ENCODE measurements at places on chromosomes 5 and 9. TPM values are rescaled to one million over a fixed set of nuclear protein-coding genes. Genes with fewer than 3 reads are reported as not detected.

DNA sequence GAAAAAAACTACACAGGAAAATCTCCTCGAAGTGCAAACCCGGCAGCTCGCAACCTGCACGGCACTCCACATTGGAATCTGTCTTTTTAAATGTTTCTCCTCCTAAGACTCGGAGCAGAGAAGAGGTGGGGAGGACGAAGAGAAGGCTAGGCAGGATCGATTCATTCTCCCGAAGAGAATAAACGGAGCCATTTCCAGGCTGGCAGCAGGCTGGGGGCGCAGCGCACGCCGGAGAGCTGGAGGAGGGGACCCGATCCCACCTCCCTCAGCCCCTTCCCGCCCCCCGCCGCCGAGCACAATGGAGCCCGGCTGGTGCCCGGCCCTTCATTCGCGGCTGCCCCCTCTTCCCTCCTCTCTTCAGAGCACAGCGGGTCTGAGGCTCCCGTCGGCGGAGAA is 628 bp downstream of the HOMER1 start:
- H3K4me1 ChIP-seq: peaks cover 30% of the 10 kb centered on the region
- H3K4me3 ChIP-seq: peak overlapping the region; percentile 81
- no peaks in the 10 kb centered on the region for H3K36me3 ChIP-seq
- H3K27me3 ChIP-seq: peaks cover 29% of the 10 kb centered on the region
- peak overlapping the region; percentile 96 for H3K27ac ChIP-seq
- no peak for DNase-seq

- DNase-seq: no peak
- H3K27ac ChIP-seq: no peak overlapping the region
- H3K36me3 ChIP-seq: peaks cover 8% of the 10 kb centered on the region
- H3K4me1 ChIP-seq: no peaks in the 10 kb centered on the region
- H3K27me3 ChIP-seq: no peaks in the 10 kb centered on the region
These were observed 31.9 kb downstream of the CCDC125 start for GRCh38 chr5:69300537-69301203.

DNA sequence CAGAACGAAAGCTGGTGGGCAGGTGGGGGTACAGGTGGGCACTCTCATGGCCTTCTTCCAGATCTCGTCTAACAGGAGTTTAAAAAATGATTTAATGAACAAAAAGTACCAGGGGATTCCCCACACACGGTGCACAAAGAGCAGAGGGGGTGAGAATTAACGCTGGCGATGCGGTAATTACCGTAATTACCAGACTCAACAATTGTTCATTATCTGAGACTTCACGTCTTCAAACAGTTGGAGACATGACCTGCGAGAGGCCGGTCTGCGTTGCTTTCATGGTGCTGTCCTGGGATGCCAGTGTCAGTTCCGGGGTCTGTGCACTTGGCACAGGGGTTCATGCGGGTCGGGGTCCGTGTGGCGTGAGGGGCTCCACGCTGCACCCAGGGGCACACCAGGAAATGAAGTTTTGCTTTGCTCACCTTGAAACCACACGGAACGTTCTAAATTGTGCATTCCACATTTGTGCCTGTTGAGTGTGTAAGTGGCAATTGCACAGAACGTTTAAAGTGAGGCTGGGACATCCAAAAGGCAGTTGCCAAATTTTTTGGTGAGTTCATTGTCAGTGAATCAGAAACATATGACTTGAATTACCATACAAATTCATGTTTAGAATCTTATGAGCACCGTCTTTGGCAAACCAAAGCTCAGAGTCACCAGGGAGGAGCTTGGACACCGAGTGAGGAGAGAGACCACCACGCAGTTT is 256.4 kb upstream of the IRX1 start:
- H3K36me3 ChIP-seq: no peaks in the 10 kb centered on the region
- H3K4me3 ChIP-seq: no peak overlapping the region
- H3K4me1 ChIP-seq: no peaks in the 10 kb centered on the region
- DNase-seq: no peak

DNA sequence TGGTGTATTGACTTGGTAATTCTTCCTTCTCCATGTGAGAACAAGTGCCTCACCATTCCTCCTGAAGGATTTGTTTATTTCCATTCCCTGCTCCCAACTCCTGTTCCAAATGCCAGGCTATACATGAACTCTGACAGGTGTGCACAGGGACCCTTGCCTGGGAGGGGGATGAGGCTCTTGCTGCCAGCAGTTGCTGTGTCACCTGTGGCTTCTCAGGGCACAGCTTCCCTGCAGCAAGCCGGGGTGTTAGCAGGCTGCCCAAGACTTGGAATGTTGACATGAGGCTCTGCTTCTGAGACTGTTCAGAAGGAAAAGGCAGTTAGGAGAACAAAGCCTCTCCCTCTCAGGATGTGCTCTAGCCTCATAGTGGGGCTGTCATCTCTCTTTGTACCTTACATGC is 131.3 kb downstream of the DOCK2 start:
- H3K4me3 ChIP-seq: no peak overlapping the region
- peaks cover 20% of the 10 kb centered on the region for H3K4me1 ChIP-seq
- no peak for DNase-seq
- H3K27me3 ChIP-seq: no peaks in the 10 kb centered on the region

The COX7C gene
- total RNA-seq: 1,860 TPM

The SNCAIP gene
- total RNA-seq: 1.4 TPM

The GABRA1 gene
- total RNA-seq: not detected

The SLC34A3 gene
- total RNA-seq: not detected
